Hypothalamus (tissue), 51 donors: ENCODE measurements at places on chromosomes 1 and 21.

DNA sequence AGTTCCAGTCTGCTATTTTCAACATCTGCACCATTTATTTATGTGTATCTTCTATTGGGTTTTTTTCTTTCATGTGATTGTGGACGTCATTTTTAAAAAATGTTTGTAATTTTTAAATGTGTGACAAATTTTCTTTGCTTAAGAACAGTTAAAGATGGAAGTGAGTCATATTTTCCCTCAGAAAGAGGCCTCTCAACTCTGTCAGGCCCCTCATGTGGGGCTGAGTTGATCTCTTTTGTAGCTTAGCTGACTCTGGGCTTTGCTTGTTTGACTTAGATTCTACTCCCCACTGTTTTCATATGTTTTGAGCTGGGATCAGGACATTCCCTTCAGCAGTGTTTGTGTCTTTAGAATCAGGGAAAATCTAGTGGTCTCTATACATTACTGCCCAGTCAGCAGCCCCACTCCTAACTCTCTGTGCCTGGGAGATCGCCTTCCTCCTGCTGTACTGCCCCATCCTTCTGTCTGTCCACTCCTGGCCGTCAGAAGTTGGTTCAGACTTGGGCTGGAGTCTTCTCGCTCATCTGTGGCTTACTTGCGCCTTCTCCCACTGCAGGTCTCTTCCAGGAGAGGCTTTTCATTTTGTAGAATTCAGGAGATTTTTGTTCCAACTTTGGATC lies 137.4 kb downstream of the DYRK1A start:
- DNase-seq: no peak

DNA sequence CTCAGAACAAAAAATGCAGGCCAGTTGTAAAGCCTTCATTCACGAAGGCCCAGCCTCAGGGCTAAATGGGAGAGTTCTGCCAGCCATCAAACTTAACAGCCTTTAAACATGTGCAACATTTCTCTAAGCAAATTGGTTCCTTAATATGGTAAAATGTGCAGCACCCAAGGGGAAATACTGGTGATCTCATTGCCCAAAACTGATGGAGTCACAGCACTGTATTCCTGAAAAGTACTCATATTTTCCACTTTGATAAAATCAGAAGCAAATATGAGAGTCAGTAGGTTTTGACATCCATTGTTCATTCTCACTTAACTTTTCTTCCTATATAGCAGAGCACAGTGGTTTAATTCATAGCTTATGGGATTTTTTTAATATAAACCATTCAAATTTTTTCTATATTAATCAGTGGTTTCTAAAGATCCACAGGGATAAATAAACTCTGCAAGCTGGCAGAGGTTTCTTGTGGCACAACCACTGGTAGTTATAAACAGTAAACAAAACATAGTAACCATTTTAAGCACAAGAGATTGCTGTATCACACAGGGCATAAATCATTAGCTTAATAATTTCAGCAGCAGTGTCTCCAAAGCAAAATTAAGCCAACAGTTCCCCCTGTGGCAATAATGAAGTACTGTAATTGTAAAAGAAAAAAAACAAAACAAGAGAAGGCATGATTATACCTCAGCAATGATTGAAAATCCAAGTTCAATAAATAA lies 106.9 kb upstream of the LYPLAL1 start:
- no peak for DNase-seq

DNA sequence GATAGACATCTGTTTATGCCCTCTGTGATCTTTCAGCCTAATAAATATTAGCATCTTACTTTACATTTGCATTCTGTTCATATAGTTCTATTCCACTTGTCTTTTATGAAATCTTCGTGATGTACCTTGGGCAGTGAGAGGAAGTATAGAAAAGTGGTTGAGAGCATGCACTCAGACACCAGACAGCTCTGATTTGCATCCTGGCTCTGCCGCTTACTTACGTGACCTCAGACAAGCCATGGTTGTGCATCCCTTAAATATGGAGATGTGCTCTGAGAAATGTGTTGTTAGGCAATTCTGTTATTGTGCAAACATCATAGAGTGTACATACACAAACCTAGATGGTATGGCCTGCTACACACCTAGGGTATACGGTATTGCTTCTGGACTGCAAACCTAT lies 22.9 kb downstream of the OVGP1 start:
- DNase-seq: no peak

- DNase-seq: no peak
Measured at GRCh38 chr1:99851850-99852454, 1.8 kb downstream of the AGL start.

GRCh38 chr1:60894130-60894529 lies 188.2 kb upstream of the NFIA start:
- no peak for DNase-seq

DNA sequence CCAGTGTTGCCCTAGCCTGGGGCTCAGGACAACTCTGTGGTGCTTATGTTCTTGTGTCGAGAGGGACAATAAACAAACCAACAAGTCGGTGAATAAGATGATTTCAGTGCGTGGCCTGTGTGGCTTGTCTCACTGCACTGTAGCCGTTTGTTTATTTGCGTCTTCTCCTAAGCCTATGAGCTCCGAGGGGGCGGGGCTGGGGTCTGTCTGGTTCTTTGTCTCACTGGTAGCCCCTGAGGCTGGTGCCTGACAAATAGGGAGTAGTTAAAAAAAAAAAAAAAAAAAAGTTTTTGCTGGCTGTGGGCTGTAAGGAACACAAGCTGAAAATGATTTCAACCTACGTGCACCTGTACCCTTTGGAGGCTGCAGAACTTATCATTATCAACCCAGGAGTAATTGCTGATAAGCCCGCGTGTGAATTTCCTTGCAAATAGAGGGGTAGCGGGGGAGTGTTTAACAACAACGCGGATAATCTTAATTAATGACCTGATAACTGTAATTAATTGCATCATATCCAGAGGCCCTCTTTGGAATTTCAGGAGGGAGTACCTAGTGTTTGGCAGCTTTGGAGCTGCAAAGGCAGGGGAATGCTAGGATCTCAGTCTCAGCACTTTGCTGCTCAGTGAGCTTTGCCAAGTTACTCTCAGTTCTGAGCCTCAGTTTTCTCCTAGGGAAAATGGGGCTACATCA lies 925 bp upstream of the ARHGEF10L start:
- no peak for DNase-seq

- no peak for DNase-seq
Measured at GRCh38 chr1:100309863-100310262, 42.4 kb upstream of the CDC14A start.

GRCh38 chr1:59484096-59484495 lies 187.2 kb downstream of the FGGY start:
- no peak for DNase-seq

DNA sequence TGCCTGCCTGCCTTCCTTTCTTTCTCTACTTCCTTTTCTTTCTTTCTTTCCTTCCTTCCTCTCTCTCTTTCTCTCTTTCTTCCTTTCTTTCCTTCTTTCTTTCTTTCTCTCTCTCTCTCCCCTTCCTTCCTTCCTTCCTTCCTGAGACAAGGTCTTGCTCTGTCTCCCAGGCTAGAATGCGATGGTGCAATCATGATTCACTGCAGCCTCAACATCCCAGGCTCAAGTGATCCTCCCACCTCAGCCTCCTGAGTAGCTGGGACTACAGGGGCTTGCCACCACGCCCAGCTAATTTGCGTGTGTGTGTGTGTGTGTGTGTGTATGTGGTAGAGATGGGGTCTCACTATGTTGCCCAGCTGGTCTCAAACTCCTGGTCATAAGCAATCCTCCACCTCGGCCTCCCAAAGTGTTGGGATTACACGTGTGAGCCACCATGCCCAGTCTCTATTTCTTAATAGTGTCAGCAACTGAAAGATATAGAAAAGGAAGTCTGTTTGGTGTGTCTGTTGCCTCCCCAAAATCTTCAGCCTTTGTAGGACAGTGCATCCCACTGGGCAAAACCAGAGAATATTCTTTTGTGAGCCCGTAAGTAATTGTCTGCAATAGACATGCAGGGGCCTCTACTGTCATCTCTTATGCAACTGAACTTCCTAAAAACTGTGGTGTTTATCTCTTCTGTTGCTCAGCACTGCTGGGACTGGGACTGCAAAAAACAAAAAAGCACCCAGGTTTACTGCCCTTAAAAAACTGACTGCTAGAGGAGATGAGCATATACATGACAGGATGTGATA lies 20.9 kb upstream of the RAB4A start:
- DNase-seq: no peak

GRCh38 chr1:32937061-32937460 lies 27.5 kb downstream of the RNF19B start:
- DNase-seq: no peak

DNA sequence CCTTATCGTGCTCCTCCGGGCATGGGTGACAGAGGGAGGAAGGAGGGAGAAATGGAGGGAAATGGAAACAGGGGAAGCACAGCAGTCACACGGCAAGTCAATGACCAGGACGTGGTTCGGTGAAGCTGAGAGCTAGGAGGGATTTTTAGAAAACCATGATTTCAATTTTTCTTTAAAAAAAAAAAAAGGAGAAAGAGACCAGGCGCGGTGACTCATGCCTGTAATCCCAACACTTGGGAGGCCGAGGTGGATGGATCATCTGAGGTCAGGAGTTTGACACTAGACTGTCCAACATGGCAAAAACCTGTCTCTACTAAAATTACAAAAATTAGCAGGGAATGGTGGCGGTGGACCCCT lies 776 bp upstream of the TNFRSF9 start:
- DNase-seq: no peak

DNA sequence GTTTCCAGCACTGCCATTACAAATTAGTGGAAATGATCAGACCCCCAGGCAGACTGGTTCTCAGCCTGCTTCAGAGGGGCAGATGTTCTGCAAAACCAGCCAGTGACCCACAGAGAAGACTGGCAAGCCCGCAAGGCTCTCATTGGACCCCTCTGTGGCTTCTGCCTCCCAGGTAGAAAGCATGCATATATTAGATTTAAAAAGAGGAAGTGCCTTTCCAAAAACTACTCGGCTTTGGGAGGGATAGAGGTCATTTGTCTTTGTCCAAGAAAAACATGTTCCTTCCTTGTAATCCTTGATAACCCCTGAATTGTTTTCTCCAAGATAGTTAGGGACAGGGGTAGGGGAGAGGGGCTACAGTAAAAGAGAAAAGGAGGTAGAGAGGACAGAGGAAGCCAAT lies 11.8 kb downstream of the HIVEP3 start:
- no peak for DNase-seq

- DNase-seq: no peak
Measured at GRCh38 chr1:8816264-8816663, 1.2 kb downstream of the RERE start.
